Gastroesophageal sphincter (tissue), 4 donors: ENCODE measurements at places on chromosomes 12 and 14.

GRCh38 chr12:109902891-109903418 is 2.9 kb downstream of the TCHP start:
- no peak for ATAC-seq

DNA sequence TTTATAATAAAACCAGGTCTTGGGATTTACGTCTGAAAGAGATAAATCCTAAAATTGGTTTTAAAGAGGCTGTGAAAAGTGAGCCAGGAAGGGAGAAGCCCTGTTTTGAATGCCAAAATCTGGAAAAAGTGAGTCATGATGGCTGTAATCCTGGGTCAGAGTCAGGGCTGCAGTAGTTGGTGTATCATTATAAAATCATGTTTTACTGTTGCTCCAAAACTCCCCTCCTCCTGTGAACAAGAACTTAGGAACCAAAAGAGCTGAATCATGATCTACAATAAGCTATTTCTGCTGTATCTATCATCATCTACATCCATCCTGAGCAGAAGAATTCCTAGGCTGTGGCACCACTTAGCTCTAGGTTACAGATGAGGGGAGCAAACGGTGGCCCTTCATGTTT is 79.3 kb downstream of the LMO3 start:
- ATAC-seq: peak; percentile 62

- no peak for ATAC-seq
These were observed 128.5 kb downstream of the SLC15A5 start for GRCh38 chr12:16148938-16149337.

GRCh38 chr14:102246071-102246470 is 58.9 kb downstream of the MOK start:
- no peak for ATAC-seq

DNA sequence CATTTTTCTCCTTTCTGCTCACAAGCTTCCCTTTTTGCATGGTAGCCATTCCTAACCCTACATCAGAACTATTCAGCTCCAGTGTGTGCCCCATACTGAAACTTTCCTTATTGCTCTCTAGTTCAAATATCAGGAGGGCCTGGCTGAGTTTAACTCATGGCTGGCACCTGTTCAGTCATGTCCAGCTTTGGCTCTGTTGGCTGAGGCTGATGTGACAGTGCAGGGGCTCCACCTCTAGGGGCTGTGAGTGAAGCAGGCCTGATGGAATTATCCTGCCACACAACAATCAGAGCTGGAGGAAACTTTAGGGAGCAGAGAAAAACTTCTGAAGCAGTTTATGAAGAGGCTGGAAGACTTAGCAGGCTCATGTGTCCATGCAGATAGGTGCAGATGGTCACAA is 8.5 kb downstream of the COQ6 start:
- no peak for ATAC-seq

- ATAC-seq: no peak
These were observed 73.0 kb downstream of the PRMT8 start for GRCh38 chr12:3563966-3564365.
